Stimulated activated CD4-positive, alpha-beta T cell treated with anti-CD3 and anti-CD28 coated beads, TNF-alpha, amount 100 ng/mL, for 48 hours (primary cell): ENCODE measurements at places on chromosomes 6 and 20.

GRCh38 chr6:136826216-136826615 is 3.8 kb downstream of the PEX7 start:
- no peak for DNase-seq

- DNase-seq: no peak
Measured at GRCh38 chr6:43657221-43657802, 12.5 kb downstream of the RSPH9 start.

DNA sequence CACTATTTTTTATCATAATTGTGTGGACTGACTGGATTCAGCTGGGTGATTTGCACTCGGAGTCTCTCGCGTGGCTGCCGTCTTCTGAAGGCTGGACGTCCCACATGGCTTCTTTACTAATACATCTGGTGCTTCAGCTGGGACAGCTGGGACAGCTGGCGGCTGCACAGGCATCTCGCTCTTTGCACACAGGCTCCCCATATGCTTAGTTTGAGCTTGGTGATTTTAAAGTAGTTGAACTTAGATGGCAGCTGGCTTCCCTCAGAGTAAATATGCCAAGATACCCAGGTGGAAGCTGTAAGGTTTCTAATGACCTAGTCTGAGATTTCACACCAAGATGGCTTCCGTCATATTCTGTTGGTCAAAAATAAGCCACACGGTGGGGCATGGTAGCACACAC is 38.7 kb upstream of the PPP1R3G start:
- DNase-seq: no peak

DNA sequence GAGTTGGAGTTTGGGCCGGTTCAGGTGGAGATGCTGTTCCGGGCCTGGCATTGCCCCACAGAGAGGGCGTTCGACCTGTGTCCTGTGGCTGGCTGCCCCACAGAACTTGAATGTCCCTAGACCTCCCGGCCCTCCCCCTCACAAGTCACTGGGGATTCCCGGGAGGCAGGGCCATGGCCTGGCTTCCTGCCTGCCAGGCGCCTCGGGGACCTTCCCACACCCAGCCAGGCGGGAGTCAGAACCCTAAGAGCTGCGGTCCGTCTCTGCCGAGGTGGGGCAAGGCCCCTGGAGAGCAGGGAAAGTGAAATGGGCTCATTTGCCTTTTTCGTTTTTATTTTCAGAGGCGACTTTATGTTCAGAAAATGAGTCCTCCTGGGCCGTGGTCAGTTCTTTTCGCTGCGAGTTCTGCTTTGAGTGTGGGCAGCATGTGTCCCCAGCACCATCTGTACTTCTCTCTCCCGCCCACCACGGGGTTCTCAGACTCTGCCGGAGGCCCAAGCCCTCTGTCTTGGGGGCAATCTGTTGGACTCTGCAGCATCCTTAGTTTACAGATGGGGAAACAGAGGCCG is 8.5 kb downstream of the RBM38 start:
- no peak for DNase-seq

GRCh38 chr6:118905084-118905483 is 11.1 kb downstream of the ASF1A start:
- DNase-seq: no peak
